ENCODE measurements at places on chromosomes 7 and 10.

DNA sequence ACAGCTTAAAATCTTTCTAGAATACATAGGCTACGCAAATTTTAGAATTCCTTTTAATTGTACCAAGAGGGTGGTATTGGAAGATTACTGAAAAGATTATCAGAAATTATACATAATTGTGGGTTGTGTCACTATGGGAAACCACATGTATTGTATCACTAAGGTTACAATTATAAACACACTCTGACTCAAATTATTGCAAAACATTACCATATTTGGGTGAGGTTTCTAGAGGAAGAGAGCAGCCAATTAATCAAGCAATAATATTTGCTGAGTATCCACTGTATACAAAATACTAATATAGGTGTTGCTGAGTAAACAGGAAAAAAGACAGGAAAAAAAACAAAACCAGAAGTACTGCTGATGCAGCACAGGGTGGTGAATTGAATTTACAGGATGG is 3.1 kb upstream of the CAPZA2 start:
- DNase-seq = no peak

DNA sequence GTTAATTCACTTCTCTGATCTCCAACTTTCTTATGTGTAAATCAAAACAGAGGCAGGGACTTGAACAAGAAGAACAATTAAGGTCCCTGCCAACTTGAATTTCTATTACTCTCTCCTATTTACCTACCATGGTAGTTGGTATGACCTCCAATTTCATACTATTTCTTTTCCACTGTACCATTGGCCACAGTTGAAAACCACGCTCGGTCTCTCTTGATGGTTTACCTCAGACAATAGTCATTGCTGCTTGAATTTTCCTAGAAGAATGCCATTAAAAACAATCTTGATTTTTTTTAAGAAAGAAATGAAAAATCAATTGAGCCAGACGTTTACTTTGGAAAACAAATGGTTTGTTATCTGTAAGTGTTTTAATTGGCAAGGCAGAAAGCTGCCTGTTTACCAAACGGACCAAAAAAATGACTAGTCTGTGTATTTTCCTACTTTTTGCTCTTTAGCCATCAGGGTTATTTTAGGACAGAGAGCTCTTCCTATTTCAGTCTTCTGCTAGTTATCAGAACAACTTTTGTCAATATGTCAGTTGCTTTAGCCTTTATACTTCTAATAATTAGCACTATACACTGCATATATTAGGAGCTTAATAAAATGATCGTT is 157.5 kb upstream of the PLXDC2 start:
- no peak for DNase-seq

DNA sequence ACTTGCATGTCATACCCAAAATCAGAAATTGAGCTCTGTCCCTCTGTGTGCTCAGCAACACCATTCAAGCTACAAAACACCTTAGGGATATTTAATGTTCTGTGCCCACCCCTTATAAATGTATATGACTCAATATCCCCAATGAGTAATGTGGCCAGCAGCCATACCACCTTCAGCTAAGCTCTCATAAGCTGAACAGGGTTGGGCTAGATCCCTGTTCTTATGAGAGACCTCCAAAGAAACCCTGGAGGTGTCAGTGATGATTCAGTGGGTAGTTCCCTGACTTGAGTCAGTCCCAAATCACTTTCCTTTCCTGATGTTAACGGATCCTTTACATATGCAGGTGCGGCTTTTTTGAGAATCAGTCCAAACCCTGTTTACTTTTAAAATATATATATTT is 253.8 kb downstream of the CREB5 start:
- no peak for DNase-seq

- no peak for DNase-seq
Observed at GRCh38 chr7:15752377-15752776, 65.9 kb upstream of the MEOX2 start.

GRCh38 chr7:116211913-116212596 is 1.7 kb downstream of the TES start:
- DNase-seq = no peak

DNA sequence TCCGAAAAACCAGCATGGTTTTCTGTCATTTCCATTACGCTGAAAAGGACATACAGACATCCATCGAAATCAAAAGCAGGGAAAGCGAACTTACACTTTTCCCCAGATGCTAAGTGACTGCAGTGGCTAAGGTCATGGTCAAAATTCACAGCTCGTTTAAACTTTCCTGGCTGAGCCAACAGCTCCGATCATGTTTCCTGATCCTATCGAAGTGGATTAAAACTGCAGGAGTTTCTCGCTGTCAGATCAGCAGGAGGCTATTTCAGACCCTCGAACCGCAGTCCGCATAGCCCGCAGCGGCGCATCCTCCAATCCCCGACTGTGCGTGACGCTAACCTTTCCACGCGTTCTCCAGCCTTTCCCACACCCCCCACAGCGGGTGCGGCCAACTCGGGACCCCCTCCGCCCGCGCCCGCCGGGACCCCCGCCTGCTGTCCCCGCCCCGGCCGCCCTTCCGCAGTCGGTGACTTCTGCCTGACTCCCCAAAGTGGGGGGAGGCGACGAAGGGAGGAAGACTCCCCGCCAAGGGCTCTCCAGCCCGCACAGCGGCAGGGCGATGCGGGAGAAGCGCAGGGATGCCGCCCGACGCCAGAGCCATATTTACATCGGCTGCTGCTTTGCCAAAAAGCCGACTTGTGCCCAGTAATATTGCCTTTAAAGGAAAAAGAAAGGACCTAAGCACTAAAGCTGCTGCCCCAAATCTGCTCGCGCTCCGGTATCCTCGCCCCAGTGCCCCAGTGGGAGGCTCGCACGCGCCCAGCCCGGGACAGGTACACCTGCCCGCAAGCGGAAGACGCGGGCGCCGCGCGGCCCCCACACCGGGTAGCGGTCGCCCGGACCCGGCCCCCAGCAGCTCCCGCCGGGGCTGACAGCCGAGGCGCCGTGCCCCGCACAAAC is 1.2 kb downstream of the PIP4K2A start:
- no peak for DNase-seq

DNA sequence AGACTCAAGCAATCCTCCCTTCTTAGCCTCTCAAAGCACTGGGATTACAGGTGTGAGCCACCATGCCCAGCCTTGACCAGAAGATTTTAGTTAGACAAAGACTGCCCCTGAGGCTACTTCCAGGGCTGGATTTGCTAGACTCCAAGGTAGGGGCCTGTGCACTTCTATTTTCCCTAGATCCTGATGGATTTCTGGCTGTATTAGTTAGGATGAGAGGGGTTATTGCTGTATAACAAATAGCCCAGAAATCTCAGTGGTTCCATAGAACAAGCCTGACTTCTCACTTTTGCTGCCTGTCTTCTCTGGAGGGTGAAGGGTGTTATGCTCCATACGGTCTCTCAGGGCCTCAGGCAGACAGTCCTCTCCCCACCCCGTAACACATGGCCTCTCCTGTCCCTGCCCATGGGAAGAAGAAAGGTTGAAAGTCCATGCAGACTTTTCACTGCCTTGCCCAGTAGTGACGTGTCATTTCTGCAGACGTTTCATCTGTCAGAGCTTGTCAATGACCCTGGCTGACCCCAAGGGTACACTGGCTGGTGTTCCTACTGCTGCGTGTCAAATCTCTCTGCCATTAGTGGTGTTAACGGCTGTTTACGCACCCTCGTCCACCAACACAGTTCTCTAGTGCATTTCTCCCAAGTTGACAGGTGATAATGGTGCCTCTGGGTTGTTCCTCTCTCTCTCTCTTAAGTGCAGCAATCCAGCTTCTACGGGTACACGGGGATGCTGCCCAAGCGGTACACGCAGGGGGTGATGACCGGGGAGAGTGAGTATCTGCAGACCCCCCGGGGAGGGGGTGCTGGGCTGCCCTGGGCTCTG is 11.6 kb downstream of the SLC29A4 start:
- DNase-seq = no peak

- DNase-seq = no peak
Observed at GRCh38 chr7:107879400-107880035, 11.5 kb upstream of the DLD start.

DNA sequence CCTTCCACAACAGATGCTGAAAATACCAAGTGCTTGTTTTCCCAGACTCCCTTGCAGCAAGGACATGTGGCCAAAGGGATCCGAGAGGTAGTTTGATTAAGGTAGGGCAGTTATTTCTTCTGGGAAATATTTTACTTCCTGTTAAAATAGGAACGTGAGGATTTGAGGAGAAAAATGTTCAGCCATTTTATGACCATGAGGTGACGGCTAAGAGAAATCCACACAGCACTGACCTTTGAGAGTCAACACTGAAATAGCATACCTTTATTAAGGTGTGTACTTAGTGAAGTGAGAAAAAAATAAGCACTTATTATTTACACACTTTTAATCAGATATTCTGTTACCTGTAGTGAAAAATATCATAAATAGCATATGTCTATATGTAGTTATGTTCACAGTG is 133.9 kb downstream of the PPP1R3A start:
- DNase-seq = no peak

- DNase-seq = no peak
Observed at GRCh38 chr10:3681642-3682554, 103.1 kb downstream of the KLF6 start.

- DNase-seq = no peak
Observed at GRCh38 chr10:103814105-103814504, 41.3 kb downstream of the SH3PXD2A start.

- DNase-seq = no peak
Observed at GRCh38 chr10:102408131-102408727, 10.4 kb downstream of the PSD start.

DNA sequence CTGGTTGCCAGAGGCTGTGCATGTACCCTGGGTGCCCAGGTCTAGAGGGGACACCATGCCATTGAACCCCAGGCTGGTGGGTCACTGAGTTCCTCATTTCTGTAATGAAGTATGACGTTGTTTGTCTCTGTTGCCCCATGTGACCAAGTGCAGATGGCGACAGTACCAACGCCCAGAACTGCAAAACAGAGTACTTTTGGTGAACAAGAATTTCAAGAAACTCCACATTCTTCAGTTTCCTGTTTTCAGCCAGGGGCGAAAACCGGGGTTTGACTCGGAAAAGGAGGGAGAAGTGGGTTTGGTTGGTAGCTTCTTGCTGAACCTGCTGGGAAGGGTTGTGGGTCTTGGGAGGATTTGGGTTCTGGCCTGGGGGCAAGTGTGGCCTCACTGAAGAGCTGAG is 18.2 kb downstream of the CYP17A1 start:
- no peak for DNase-seq

DNA sequence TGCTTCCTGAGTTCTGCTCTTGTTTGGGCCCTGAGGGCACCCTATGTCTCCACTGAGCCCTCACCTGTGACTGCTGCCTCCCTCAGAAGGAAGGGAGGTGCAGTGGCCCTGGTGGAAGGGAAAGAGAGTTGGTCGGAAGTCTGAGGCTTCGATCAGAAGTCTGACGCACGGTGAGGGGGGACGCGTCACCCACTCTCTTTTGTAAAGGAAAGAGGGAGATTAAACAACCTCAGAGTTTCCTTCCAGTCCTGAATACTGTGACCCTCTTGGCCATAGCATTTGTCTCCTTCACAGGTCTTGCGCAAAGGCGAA is 31.4 kb upstream of the TRIM8 start:
- DNase-seq = no peak

- no peak for DNase-seq
Observed at GRCh38 chr7:66747881-66748511, 7.5 kb downstream of the RABGEF1 start.

DNA sequence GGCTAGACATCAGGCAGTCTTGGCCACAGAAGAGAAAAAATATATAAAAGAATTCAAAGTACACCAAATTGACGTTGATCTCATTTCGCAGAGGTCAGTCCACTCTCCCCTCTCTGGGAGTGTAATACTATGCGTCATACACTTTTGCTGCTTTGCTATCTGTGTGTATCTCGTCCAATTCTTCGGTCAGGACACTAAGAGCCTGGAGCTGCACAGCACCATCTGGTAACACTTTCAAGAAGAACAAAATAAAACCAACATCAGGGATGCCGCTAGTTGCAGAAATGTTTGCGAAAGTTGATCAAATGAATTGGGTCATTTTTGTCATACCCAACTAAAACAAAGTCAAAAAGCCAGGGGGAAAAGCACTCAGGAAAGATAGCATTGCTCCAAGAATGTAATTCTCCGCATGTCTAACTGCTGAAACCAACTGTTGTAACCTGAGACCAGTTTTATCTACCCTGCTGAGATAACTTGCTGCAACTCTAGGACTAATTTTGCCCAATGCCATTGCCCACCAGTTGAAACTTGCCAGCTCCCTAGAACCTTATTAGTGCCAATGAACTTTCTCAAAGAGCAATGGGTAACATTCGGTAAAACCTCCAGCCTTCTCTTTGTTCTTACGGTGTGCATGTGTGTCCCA is 23.0 kb downstream of the TMEM176A start:
- no peak for DNase-seq

GRCh38 chr7:115924411-115924810 is 106.2 kb downstream of the TFEC start:
- no peak for DNase-seq

GRCh38 chr7:123682690-123683089 is 27.0 kb downstream of the LMOD2 start:
- no peak for DNase-seq

DNA sequence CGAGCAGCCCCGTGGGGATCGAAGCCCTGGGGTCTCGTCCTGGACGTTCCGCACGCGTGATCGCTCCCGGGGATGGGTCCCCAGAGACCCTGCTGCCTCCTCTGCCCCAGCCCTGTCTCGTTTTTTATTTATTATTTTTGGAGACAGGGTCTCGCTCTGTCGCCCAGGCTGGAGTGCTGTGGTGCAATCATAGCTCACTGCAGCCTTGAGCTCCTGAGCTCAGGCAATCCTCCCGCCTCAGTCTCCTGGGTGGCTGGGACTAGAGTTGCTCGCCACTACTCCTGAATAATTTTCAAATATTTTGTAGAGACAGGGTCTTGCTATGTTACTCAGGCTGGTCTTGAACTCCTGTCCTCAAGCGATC is 319 bp upstream of the STX1A start:
- no peak for DNase-seq

GRCh38 chr10:14571866-14572507 is 202.7 kb downstream of the FAM107B start:
- no peak for DNase-seq

- DNase-seq = no peak
Observed at GRCh38 chr7:43612599-43613589, 30.0 kb downstream of the STK17A start.

DNA sequence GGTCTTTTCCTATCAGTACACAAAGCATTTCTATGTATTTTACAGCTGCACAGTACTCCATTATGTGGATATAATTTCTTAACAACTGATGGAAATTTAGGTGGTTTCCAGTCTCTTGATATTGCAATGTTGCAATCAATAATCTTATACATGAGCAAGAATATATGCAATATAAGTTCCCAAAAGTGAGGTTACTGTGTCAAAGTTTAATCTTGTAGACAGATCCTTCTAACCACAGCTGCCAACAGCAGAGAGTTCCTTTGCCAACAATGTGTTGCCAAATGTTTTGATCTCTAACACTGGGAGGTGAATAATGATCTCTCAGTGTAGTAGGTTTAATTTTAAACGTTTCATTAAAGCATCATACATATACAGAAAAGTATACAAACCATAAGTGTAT is 54.5 kb downstream of the CUL2 start:
- no peak for DNase-seq

- DNase-seq = no peak
Observed at GRCh38 chr7:149846436-149847046, 8.4 kb downstream of the ZNF862 start.
